SHP77 treated with DMSO at 0.1 percent for 48 hours (cell line): ENCODE measurements at places on chromosomes 4 and X.

- no peak for DNase-seq
Observed at GRCh38 chrX:132908891-132909290, 49.5 kb downstream of the HS6ST2 start.

- DNase-seq = no peak
Observed at GRCh38 chr4:168141733-168142132, 49.4 kb downstream of the ANXA10 start.

DNA sequence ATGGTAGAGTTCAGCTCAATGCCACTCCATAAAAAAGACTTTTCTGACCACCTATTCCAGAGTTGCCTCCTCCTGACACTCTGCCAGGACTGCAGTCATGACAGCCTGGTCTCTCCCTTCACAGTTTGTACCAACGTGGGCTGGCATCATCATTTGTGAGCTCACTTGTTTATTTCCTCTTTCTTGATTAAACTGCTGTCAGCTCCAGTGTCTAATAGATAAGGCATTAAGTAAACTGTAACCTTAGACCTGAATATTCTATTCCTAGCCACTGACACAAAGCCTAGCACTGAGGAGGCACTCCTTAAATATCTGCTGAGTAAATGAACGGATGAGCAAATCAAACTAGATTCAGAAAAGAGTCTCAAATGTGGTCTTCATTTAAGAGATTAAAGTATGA, 48.7 kb downstream of the DDX60 start:
- DNase-seq = no peak

- no peak for DNase-seq
Observed at GRCh38 chr4:8473198-8473919, 32.8 kb downstream of the TRMT44 start.

GRCh38 chr4:10050261-10050661, 29.0 kb upstream of the SLC2A9 start:
- DNase-seq = no peak

- DNase-seq = no peak
Observed at GRCh38 chr4:151744614-151745013, 16.2 kb downstream of the GATB start.

- peak; percentile 13 for DNase-seq
Observed at GRCh38 chr4:144575181-144575580, 70.8 kb upstream of the HHIP start.

- no peak for DNase-seq
Observed at GRCh38 chr4:169225058-169225751, 45.6 kb downstream of the SH3RF1 start.

GRCh38 chrX:132716006-132716405, 227.2 kb upstream of the MBNL3 start:
- no peak for DNase-seq

- no peak for DNase-seq
Observed at GRCh38 chr4:145930592-145930991, 8.0 kb downstream of the ZNF827 start.

DNA sequence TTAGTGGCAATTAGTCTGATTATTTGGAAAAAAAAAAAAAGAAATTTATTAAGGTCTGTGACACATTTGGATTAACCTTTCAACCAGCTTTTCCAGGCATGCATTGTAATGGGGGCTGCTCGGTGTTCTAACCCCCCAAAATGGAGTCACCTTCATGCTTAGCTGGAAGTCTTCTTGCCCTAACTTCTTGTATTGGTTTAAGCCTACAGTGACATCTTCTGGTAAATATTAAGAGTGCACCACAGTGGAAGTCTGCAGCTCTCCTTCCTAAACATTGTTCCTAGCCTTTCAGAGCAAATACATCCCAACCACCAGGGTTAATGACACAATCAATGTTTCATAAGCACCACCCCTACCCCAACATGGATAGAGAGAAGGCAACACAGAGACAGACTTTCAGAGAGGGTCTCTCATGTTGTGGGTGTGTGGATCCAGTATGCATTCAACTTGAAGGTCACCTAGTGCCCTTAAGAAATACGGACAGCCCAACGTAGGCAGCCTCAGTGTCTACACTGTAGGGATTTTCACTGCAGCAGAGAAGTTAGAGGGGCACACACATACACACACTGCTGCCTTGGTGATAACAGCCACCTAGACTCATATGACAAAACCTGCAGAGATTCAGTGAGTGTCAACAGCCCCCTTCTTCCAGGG, 142.9 kb upstream of the MBNL3 start:
- no peak for DNase-seq

DNA sequence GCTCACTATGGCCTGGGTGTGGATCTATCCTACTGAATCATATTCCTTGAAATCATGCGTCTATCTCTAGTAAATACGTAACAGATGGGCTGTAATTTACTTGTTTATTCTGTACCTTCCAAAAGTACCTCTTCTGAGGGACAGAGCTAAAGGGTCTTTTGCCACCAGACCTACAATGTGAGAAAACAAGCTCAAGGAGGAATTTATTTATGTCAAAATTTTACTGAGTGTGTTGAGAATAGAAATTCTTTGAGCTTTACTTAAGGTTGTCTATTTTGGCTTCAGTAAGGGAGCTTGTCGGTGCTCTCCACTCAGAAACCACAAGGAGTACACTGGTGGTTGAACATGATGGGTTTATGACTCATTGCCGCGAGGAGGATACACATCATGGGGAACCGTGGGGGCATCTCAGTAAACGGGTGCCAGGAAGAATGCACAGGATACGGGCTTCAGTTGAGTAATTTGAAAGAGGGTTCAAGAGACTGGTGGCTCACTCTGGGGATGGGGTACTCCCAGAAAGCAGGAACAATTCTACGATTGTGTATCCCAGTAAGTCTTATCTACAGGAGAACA, 3.0 kb downstream of the ANK2 start:
- DNase-seq = no peak

GRCh38 chr4:127352220-127353113, 280.3 kb upstream of the INTU start:
- DNase-seq = no peak

- DNase-seq = no peak
Observed at GRCh38 chr4:5814421-5814820, 78.5 kb downstream of the CRMP1 start.

GRCh38 chr4:170109586-170110284, 20.0 kb upstream of the AADAT start:
- DNase-seq = no peak

DNA sequence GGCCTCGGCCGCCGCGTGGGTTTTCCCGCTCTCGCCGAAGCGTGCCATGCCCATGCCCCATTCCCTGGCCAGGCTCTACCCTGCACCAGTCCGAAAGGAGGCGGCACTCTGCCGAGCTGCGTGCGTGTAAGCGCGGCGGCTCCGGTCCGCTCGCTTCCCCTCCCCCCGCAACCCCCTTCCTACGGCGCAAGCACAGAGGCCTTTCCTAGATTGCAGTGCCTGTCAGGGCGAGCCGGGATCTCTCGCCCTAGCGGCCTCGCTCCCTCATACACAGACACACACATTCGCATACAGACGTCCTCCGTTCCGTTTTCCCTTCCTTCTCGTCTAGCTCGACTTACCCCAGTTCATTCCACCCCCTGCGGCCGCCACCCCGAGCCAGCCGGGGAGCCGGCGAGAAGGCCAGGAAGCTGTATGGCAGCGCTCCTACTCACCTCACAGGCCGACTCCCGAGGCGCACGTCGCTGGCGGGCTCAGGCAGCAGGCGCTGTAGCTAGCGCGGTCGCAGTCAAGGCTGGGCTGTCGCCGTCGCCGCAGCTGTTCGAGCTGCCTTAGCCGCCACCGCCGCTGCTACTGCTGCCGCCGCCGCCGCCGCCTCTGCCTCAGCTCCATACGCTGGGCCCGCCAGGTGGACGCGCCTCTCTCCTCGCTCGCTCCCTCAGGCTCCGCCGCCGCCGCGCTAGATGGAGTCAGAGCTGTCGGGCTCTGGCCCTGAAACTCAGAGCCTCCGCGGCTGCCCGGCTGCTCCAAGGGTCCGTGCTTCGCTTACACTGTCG, 615 bp downstream of the NEXMIF start:
- no peak for DNase-seq

- no peak for DNase-seq
Observed at GRCh38 chr4:174317531-174317930, 33.8 kb downstream of the CEP44 start.

GRCh38 chrX:122625821-122626220, 558.3 kb upstream of the GRIA3 start:
- DNase-seq = no peak

- peak; percentile 63 for DNase-seq
Observed at GRCh38 chr4:116585246-116585645, 500.1 kb downstream of the TRAM1L1 start.

DNA sequence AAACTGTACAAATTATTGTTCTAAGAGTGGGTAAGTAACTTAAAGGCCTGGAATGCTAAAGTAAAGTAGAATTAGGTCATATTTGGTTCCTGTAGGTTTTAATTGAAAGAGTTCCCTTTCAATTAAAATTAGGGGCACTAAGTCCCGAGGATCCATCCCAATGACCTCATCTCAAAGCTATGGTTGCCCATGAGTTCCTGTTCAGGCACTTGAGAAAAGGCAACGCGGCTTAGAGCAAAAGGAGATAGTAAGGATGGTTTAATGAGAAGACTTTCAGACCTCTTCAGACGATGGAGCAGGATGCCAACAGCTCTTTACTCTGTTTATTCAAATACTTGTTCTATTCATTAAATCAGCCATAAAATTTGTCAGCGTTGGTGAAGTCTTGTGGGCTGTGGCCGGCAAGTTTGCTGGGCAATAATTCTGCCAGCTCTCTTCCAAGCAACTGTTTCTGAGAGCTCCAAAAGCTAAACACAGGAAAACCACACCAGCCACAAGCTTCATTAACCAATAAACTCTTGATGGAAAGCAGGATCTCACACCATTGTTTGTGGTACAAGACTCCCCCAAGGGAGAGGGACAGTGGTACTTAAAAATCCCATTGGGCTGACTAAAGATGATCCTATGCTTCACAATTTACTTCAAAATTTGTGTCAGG, 167.4 kb downstream of the COL4A6 start:
- no peak for DNase-seq

- no peak for DNase-seq
Observed at GRCh38 chr4:73823760-73824159, 12.7 kb upstream of the CXCL6 start.
